Lower leg skin (tissue), 4 donors: ENCODE measurements at places on chromosomes 7 and 10. TPM values are rescaled to one million over a fixed set of nuclear protein-coding genes. Genes with fewer than 3 reads are reported as not detected.

DNA sequence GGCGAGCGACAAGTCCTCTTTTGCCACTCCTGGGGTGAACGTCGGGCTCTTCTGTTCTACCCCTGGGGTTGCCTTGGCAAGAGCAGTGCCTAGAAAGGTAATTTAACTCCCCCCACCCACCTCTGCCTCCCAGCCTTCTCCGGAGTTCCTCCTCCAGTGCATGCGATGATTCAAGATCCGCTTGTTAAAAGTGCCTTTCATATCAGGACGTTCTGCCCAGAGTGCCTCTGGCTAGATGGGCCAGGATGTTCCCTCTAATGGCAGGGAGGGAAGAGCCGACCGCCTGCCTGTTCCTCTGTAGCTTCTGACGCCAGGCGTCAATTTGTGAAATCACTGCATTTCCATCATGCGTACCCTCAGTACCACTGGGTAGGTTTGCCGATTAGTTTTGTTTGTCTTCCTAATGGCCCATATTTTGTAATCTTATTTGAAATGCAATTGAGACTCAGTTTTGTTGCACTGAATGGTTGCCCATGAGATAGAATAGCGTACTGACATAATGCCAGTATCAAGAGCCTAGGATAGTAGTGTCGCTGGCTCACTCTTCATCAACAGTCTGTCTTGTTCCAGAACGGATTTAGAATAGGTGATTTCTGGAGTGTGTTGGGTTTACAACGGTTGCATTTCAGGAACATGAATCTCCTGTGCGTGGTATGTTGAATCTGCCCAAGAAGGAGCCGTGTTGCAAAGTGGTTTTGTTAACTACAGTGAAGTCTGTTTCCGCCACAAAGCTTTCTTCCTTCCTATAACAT is 13.5 kb downstream of the ECHDC3 start:
- DNase-seq, result no peak

GRCh38 chr10:12463459-12463838 is 114.1 kb downstream of the CAMK1D start:
- DNase-seq, result no peak

- no peak for DNase-seq
These were observed 4.0 kb upstream of the TAS2R40 start for GRCh38 chr7:143217806-143218205.

GRCh38 chr10:77264107-77264506 is 373.5 kb downstream of the KCNMA1 start:
- no peak for DNase-seq

DNA sequence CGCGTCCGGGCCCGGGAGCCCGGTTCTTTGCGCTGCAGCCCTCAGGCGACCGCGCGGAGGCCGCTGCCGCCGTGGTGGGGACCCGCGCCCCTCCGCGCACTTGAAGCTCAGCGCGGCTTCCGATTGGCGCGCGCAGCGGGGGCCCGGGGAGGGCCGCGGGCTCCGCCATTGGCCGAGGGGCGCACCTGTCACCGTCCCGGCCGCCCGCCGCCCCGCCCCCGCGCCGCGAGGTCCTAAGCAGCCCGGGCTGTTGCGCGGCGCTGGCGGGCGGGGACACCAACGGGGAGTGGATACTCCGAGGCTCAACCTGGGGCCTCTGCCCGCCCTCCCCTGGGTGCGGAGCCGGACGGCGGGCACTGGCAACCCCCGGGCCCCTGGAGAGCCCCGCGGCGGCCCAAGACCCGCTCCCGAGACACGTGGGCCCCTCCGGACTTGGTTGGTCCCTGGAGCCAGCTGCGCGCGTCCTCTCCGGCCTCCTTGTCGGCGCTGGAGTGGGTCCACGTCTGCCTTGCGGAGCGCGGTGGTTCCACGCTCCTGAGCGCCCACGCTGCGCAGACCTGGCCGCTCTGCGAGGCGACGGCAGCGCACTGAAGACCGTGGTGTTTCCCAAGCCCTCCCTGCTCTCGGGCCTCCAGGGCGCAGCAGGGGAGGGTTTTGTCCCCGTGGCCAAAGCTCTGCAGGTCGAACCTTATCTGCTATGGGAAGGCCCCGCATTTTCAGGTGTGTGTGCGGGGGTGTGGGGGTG is at the start of gene MNX1:
TSS of gene MNX1 (minus strand) at position 76 of the 745 bp plus-strand sequence. CDS start 313 bp downstream, outside the sequence.
- no peak for DNase-seq

- DNase-seq, result peak; percentile 48
These were observed 61.5 kb downstream of the WDR37 start for GRCh38 chr10:1117651-1118050.

RPEL1 gene
- total RNA-seq, result not detected
